Right hindlimb (tissue), 1 donor: ENCODE measurements at places on chromosomes 13 and 19.

GRCh38 chr19:35519291-35519690 is 5.8 kb upstream of the DMKN start:
- no peak for DNase-seq

DNA sequence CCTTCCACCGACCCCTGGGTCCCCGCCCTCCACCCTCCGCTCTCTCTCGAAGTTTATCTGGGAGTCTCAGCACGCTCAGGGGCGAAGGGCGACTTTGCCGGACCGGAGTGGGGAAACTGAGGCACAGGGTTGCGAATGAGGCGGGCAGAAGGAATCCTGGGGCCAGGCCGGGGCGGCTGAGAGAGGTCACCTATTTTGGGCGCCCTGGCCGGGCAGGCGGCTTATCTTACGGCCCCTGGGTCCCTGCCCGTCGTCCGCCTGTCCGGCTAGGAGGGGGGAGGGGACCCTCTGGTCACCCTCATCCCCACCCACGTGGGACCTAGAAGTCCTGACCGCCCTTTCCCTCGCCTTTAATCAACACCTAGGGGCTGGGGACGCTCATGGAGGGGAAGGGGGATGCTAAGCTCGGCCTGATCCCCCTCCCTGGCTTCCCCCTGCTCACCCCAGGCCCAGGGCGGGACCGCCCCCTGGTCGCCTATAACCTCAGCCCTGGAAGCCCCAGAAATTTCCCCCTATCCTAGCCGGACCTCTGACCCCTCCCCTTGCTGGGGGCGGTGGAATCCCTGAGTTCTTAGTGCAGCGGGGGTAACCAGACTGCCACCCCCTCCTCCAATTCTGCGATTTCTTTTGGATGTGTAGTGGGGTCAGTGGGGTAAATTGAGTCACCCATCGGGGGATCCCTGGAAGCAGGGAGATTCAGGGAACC is 556 bp downstream of the TRIP10 start:
- no peak for DNase-seq

GRCh38 chr13:107715496-107715895 is 499.8 kb downstream of the LIG4 start:
- no peak for DNase-seq

DNA sequence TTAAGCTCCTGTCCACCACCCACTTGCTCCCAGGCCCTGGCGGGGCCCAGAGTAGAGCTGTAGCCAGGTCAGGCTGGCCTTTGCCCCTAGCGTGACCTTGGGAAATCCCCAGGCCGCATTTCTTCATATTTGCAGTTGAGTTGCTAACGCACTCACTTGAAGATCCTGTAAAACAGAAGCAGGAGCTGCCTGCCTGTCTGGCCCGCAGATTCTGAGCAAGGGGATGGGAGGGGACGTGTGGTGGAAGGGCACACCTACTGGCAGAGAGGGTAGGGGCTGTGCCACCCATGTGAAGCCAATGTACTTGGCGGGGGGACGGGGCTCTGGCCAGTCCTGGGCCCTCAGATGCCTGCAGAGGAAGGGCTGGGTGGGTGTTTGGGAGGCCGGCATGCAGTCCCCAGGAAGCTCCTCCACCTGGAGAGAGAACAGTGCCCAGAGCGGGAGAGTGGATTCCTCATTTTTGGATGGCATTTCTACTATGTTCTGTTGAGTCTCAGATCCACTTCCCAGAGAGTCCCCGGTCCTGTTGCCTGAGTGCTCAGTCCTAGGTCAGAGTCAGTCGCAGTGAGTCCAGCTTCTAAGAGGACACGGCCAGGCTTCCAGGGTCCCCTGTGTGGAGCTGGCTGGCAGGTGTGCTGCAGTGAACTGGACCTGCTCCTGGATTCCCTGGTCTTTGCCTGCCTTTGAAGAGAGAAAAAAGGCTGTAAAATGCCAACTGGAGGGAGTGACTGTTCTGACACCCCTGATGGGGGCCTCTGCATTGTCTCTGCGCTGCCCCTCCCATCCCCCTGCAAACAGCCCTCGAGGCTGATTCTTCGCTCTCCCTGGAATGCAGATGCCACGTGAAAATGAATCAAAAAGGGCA is 62.9 kb downstream of the GGACT start:
- no peak for DNase-seq

- DNase-seq, result no peak
Observed at GRCh38 chr19:29568036-29569025, 37.8 kb upstream of the POP4 start.

DNA sequence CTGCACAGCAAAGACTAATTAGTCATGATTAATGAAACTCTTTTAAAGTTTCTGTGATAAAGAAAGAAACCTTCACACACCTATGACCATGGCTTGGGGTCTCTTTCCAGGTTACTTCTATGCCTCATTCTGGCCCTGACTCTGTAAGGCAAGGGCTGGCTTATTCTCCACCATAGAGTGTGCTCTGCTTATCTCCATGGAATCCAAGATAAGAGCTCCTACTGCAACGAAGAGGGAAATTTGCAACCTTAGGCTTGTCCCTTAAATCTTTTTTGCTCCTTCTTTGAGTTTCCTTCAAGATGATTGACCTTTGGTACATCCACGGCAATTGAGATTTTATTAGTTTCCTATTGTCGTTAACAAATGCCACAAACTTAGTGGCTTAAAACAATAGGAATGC is 239.9 kb downstream of the SPRY2 start:
- DNase-seq, result no peak

- peak; percentile 74 for DNase-seq
Observed at GRCh38 chr19:50658441-50659317, 9.4 kb downstream of the C19orf81 start.

GRCh38 chr13:50387051-50387581 is 371.9 kb downstream of the KCNRG start:
- DNase-seq, result peak; percentile 75

DNA sequence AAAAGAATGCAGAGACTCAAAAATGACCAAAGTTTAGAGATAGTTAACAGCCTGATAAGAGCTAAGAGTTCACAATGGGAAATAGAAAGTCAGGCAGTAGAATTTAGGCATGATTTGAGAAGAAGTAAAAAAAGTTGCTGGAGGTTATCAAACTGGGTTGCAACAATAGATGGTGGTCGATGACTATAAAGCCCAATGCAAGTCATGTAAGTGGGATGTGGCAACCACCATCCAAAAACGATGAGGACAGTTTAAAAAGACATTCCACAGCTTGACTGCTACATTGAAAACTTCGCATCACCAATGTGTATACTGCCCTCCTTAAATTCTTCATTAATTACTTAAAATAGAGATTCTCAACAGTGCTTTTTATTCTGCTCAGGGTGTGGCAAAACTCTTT is 19.7 kb downstream of the ELF1 start:
- DNase-seq, result no peak

GRCh38 chr13:67076378-67076777 is 153.8 kb downstream of the PCDH9 start:
- DNase-seq, result no peak

GRCh38 chr19:16370641-16371391 is 46.2 kb downstream of the KLF2 start:
- DNase-seq, result no peak

GRCh38 chr19:17527326-17527725 is 15.9 kb downstream of the PGLS start:
- DNase-seq, result no peak
